ENCODE measurements at places on chromosomes 2 and 18.

- DNase-seq = no peak
These were observed at the start of gene PSD4 for GRCh38 chr2:113173542-113174375. Gene PSD4 (plus strand): TSS chr2:113173971. CDS start chr2:113182457, 8,486 bp downstream.

DNA sequence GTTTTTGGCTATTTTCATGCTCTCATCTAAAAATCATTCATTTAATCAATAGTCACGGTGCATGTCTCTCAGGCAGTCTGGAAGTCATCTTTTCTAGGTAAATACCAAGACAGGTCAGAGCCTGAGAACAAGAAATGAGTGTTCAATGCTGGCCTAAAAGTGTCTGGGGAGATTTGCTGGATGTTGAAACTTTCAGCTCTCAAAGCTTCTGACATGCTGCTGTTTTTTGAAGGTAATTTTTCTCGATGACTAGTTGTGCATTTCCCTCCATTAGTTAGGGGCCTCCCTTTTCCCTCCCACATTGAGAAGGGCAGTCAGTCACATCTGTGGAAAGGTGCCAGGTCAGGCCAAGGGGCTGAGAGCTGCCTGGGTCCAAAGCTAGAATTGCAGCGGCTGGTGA, 115.6 kb downstream of the LPIN1 start:
- DNase-seq = no peak

DNA sequence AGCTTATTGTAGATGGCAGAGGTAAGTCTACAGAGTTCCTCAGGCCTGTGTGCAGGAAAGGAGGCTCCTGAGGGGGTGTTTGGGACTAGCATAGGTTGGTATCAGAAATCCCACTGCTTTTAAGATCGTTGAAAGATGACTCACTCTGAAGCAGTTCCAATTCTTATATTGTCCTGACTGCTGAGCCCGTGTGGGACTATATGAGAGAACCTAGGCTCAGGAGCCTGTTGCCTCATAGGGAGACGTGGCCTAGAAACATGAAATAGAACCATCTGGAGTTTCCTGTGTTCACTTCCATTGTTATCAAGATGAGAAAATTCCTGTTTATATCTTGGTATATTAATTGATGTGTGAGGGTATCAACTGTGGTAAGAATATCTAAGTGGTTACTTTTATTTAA, 5.7 kb downstream of the CCT7 start:
- no peak for DNase-seq

GRCh38 chr2:43557196-43557595, 38.6 kb downstream of the THADA start:
- no peak for DNase-seq
